ENCODE measurements at places on chromosomes 5 and 9. TPM values are rescaled to one million over a fixed set of nuclear protein-coding genes. Genes with fewer than 3 reads are reported as not detected.

Gene IRX1
- 24.8 TPM for total RNA-seq

DNA sequence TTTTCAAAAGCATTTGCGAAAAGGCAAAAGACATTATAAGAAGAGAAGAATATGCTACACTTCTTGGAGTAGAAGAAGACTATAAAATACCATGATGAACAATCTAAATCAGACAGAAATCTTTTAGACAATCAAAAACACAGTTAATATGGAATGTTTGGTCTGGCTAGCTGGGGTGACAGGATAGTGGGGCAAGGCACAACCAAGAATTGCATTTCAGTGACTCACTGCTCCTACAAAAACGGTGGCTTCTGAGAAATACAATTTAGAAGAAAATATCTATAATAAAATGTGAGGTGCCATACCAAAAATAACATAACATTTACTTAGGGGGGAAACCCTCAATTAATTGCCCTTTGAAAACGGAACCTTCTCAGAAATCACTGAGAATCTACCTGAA, 363.4 kb downstream of the NPR3 start:
- no peak overlapping the region for H3K4me3 ChIP-seq
- H3K4me1 ChIP-seq = no peaks in the 10 kb centered on the region

Gene RLN2
- total RNA-seq = 0.77 TPM

DNA sequence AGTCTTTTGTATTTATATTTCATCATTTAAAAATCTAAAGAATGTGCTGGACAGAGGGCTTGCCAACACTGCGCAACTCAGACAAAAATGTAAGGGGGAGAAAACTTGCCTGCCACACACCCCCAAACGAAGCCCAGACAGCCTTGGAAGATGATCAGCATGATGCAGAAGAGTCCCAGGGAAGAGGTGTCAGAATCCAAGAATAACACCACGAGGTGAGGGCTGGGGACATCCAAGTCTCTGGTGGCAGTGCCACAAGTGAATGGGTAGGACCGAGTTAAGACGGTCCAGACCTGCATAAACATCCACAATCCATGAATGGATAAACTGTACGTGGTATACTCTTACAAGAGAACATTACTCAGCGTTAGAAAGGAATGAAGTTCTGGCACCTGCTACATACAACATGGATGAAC, 10.4 kb downstream of the EPB41L4B start:
- H3K27me3 ChIP-seq = peaks cover 16% of the 10 kb centered on the region
- no peak for DNase-seq
- no peak overlapping the region for H3K27ac ChIP-seq
- no peak overlapping the region for H3K4me3 ChIP-seq

Gene RASEF
- not detected for total RNA-seq

GRCh38 chr9:116985596-116985995, 298.5 kb downstream of the TRIM32 start:
- no peak overlapping the region for H3K4me3 ChIP-seq
- H3K27me3 ChIP-seq = peaks cover 3% of the 10 kb centered on the region
- H3K4me1 ChIP-seq = peaks cover 8% of the 10 kb centered on the region
- no peak for DNase-seq

GRCh38 chr9:77163884-77164283, 13.4 kb upstream of the VPS13A start:
- no peaks in the 10 kb centered on the region for H3K36me3 ChIP-seq
- H3K27me3 ChIP-seq = peaks cover 6% of the 10 kb centered on the region
- H3K4me3 ChIP-seq = no peak overlapping the region

Gene PKD2L2
- not detected for total RNA-seq

DNA sequence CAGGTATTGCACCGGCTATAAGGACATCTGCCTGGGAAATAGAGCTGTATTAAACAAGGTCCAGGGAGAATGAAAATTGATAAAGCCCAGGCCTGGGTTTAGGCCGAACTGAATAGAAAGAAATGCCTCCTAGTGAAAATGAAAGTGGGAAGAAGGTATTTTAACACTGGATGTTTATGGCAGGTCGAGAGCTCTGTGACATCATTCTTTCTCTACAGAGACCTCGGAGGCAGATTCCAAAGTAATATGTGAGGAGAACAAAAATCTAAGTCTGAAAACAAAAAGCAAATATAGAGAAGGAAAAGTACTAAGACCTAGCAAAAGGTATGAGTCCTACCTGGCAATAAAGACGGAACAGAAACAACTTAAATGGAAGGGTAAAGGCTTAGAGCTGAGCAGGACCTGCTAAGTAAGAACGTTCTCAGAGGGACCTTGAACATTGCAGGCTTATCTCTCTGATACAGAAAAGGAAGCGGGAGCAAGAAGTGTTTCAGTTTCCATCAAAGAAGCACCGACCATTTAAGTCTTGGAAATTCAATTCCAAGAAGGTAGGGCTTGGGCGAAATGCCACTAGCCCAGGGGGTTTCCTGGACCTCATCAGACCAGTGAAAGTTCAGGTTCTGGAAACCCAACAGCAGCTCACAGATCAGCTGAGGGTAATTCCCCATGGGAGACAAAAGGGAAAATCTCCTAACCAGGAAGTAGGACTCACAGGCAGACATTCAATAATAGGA, 80.0 kb downstream of the SUSD1 start:
- no peak overlapping the region for H3K27ac ChIP-seq
- DNase-seq = no peak
- peaks cover 13% of the 10 kb centered on the region for H3K36me3 ChIP-seq
- peaks cover 20% of the 10 kb centered on the region for H3K4me1 ChIP-seq
- H3K27me3 ChIP-seq = no peaks in the 10 kb centered on the region

DNA sequence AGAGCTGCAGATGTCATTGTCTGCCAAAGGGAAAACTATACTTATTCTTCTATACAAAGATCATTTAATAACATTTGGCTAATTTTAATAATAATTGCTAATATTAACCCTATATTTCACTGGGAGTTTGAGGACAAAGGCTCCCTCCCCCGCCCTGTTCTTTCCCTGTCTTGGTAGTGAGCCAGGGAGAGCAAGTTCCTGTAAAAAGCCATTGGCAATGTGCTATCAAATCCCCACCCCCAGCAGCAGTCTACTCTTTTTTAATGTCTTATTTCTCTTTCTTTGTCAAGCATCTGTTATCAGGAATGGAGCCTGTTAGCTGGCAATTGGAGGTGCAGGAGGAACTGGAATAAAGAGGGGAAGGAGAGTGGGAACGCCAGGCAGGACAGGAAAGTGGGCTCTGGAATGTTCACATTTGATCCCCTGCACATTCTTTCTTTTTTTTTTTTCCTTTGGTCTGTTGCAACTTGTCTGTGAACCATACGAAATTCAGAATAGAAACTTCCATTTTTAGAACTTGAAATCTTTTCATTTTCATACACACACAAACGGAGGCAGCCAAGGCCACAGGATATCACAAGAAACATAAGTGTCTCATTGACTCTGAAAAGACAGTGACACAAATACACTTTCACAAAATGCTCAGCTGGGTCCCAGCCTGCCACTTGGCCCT, 664.8 kb upstream of the ZNF608 start:
- H3K4me1 ChIP-seq = peaks cover 85% of the 10 kb centered on the region
- H3K36me3 ChIP-seq = no peaks in the 10 kb centered on the region
- H3K27me3 ChIP-seq = no peaks in the 10 kb centered on the region
- peak overlapping the region; percentile 54 for H3K4me3 ChIP-seq
- no peak for DNase-seq
- H3K27ac ChIP-seq = peak overlapping the region; percentile 90

- DNase-seq = no peak
- H3K36me3 ChIP-seq = no peaks in the 10 kb centered on the region
- H3K4me3 ChIP-seq = no peak overlapping the region
- H3K27ac ChIP-seq = no peak overlapping the region
- no peaks in the 10 kb centered on the region for H3K4me1 ChIP-seq
- H3K27me3 ChIP-seq = no peaks in the 10 kb centered on the region
Measured at GRCh38 chr5:31944684-31945445, 229.3 kb downstream of the GOLPH3 start.

Gene IL33
- total RNA-seq = not detected

Gene PHYHD1
- 5.0 TPM for total RNA-seq

DNA sequence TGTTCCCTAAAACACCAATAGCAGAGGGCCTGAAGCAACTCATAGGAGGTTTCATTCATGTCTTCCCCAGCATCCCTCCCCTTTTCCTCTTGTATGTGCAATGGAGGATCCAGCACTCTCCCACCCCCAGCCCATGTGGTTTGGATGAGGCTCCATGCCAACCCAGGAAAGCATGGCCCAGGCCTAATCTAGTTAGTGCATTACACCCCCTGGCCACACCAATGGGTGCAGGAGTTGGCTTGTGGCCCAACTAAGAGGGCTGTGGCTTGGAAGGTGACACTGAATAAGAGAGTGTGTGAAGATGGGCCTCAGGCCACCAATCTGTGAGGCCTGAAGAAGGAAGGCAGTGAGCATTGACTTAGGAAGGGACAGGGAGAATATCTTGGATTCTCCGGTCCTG, 70.8 kb upstream of the SMIM23 start:
- H3K4me1 ChIP-seq = no peaks in the 10 kb centered on the region
- no peak overlapping the region for H3K27ac ChIP-seq
- no peak overlapping the region for H3K4me3 ChIP-seq
- no peaks in the 10 kb centered on the region for H3K27me3 ChIP-seq
- no peak for DNase-seq

GRCh38 chr5:73440262-73440661, 8.3 kb downstream of the FOXD1 start:
- DNase-seq = no peak
- no peaks in the 10 kb centered on the region for H3K36me3 ChIP-seq
- H3K27me3 ChIP-seq = peaks cover 96% of the 10 kb centered on the region
- H3K27ac ChIP-seq = no peak overlapping the region
- no peak overlapping the region for H3K4me3 ChIP-seq

DNA sequence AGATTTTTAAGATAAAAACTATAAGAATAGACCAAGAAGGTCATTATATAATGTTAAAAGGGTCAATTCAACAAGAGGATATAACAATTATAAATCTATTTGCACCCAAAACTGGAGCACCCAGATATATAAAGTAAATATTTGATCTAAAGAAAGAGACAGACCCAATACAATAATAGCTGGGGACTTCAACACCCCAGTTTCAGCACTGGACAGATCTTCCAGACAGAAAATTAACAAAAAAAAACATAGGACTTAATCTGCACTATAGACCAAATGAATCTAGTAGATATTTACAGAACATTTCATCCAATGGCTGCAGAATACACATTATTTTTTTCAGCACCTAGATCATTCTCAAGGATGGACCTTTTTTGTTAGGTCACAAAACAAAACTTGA, 331.9 kb downstream of the SPOCK1 start:
- no peaks in the 10 kb centered on the region for H3K4me1 ChIP-seq
- H3K36me3 ChIP-seq = no peaks in the 10 kb centered on the region
- no peak overlapping the region for H3K27ac ChIP-seq

- peaks cover 39% of the 10 kb centered on the region for H3K27me3 ChIP-seq
- H3K4me1 ChIP-seq = peaks cover 27% of the 10 kb centered on the region
- peak overlapping the region; percentile 71 for H3K27ac ChIP-seq
- no peak for DNase-seq
- no peaks in the 10 kb centered on the region for H3K36me3 ChIP-seq
Measured at GRCh38 chr9:130542457-130543228, 36.7 kb upstream of the FUBP3 start.

- DNase-seq = no peak
- peak overlapping the region; percentile 68 for H3K27ac ChIP-seq
- no peak overlapping the region for H3K4me3 ChIP-seq
- no peaks in the 10 kb centered on the region for H3K27me3 ChIP-seq
- peaks cover 21% of the 10 kb centered on the region for H3K4me1 ChIP-seq
Measured at GRCh38 chr5:142170254-142170953, 61.8 kb downstream of the NDFIP1 start.

Gene GAPVD1
- 45.5 TPM for total RNA-seq

Gene CCL27
- total RNA-seq = 0.86 TPM

DNA sequence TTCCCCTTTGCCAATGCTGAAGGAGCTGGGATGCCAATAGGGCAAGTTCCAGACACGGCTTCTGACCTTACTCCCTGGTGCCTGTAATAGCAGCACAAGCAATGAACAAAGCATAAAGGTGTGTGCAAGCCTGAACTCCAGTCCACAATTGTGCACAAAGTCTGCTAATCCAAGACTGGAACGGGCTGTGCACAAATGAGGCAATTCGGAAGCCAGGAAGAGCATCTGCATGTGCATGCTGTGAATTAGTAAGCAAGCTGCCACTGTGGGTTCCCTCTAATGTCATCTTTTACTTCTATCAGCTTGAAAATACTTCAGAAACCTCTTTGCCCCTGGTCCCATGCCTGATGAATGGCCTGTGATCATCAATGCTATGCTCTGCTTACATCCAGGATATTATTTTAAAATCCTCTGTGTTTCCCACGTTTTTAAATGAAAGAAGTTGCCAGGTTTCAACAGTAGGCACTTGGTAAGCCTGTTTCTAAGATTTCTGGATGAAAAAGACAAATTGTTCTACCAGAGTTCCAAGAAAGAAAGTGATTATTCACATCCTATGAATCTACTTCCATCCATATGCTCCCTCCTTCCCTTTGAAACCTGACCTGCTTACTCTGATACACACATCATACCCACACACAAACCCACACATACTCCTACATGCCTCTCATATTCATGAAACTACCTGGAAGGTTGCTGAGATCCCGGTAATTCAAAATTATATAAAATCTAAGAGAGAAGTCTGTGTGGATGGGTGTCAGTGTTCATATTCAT, 165.7 kb downstream of the KCTD16 start:
- H3K4me3 ChIP-seq = no peak overlapping the region
- H3K27ac ChIP-seq = no peak overlapping the region
- H3K36me3 ChIP-seq = no peaks in the 10 kb centered on the region
- DNase-seq = no peak

GRCh38 chr9:22343218-22343611, 103.4 kb upstream of the DMRTA1 start:
- peaks cover 4% of the 10 kb centered on the region for H3K27me3 ChIP-seq
- no peak for DNase-seq
- no peak overlapping the region for H3K27ac ChIP-seq
- no peaks in the 10 kb centered on the region for H3K36me3 ChIP-seq

- peaks cover 32% of the 10 kb centered on the region for H3K27me3 ChIP-seq
- no peak overlapping the region for H3K27ac ChIP-seq
- H3K4me3 ChIP-seq = no peak overlapping the region
- peaks cover 6% of the 10 kb centered on the region for H3K36me3 ChIP-seq
- peaks cover 17% of the 10 kb centered on the region for H3K4me1 ChIP-seq
Measured at GRCh38 chr9:90442723-90443122, 199.9 kb downstream of the DIRAS2 start.

DNA sequence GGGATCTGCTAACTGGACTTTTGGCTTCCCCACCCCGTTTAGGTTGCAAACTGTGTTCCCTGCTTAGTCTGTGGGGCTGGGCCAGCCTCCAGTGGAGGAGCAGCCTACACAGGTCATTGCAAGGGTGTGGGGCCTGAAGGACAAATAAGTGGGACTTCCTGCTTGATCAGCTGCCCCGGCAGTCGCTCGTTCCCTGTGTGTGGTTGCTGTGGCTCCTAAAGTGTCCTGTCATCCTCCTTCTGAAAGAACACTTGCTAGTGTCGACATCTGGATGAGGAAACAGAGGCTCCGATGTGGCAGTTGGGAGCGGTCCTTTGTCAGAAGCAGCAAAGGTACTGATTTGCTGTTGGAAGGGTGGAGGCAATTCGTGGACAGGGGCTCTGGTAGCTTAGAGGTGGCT, 88.9 kb upstream of the TBCA start:
- H3K27me3 ChIP-seq = peaks cover 14% of the 10 kb centered on the region
- no peaks in the 10 kb centered on the region for H3K36me3 ChIP-seq
- no peak for DNase-seq
- H3K27ac ChIP-seq = no peak overlapping the region
- no peak overlapping the region for H3K4me3 ChIP-seq

Gene FSTL4
- 2.0 TPM for total RNA-seq

- peaks cover 8% of the 10 kb centered on the region for H3K36me3 ChIP-seq
- no peak for DNase-seq
- H3K27ac ChIP-seq = peak overlapping the region; percentile 92
- H3K4me3 ChIP-seq = peak overlapping the region; percentile 89
Measured at GRCh38 chr5:102865171-102865509, 110.0 kb downstream of the PAM start.

Gene PTGS1
- total RNA-seq = 0.16 TPM

GRCh38 chr9:87148331-87149104, 201.2 kb upstream of the GAS1 start:
- no peaks in the 10 kb centered on the region for H3K36me3 ChIP-seq
- H3K4me1 ChIP-seq = peaks cover 18% of the 10 kb centered on the region
- H3K27ac ChIP-seq = peak overlapping the region; percentile 98

Gene TMC1
- 0.33 TPM for total RNA-seq

Measured in neural crest cell (in vitro differentiated cells).